ENCODE measurements at places on chromosomes 16 and 17.
A peak's percentile ranks its signal among the peaks of the same experiment; 100 is the strongest.

DNA sequence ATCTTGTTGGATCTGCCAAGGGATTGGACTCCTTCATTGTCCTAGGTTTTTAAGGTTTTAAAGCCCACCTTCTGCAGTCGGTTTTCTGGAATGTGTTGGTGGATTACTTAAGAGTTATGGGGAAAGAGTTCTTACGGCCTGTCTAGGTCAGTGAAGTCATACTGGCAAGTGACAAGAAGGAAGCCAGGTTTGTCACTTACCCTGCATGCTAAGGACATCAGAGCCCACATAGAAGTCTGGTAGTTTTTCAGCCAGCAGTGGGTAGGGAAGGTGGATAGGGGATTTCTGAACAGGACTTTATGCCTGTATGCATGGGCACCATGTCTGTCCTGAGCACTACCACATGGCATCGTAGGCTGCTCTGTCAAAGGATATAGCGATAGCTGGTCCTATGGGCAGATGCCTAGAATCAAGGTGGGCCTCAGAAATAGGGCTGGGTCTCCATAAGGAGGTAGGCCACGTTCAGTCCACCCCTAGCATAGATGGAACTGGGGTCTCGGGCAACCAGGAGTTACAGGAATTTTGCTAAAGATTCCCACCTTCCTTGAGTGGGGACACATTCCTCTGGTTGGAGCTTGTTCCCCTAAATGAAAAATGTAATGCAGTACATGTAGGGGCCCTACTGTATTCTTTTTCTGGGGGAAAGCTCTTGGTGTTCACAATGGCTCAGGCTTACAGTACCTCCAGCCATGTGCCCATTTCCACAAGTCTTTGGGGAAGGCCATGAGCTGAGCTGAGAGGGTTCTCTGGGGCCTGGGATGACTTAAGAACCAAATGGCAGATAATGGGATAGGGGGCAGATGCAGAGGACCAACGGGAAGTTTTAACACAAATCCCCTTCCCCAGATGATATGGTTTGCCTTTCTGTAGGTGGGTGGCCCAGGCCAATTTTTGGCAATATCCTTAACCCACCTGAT, 27.5 kb downstream of the TRPV2 start:
- DNase-seq: no peak

- DNase-seq: peak; percentile 74
Measured at GRCh38 chr17:5097101-5097834, 14.4 kb downstream of the ZNF232 start.

DNA sequence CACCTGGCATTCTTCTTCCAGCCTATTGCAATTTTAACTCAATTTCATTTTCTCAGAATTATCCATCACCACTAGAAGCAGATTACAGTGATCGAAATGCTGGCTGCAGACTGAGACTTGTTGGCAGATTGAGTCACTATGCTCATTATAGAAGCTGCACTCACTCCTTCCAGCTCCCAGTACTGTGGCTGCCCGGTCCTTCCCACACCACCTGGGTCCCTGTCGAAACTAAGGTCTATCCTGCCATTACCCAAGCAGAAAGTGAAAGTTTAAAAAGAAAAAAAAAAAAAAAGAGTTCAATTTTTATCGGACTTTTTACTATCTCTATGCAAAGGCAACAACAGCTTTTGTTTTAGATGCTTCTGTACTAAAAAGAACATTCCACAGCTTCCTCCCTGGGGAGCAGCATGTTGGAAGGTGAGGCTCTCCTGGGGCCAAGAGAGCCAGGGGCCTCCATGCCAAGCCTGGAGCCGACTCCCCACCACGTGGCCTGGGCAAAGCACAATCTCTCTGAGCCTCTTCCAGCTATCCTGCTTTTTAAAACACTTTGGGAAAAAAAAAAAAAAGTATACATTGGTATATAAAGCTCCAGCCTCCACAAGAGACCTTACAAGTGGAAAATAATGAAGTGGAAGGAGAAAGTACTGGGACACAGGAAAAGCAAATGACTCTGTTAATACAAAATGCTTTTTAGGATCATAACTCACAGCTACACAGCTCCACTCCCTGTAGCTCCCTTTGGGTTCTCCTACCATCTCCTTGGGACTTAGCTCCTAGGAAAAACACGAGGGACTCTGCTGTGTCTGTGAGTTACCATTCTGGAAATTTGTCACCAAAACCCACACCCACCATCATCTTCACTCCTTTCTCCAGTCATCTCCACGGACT, 77.8 kb downstream of the USP31 start:
- DNase-seq: no peak

GRCh38 chr16:56401482-56401881, 23.9 kb downstream of the AMFR start:
- DNase-seq: no peak

- no peak for DNase-seq
Measured at GRCh38 chr17:29197516-29198272, 17.5 kb upstream of the MYO18A start.

DNA sequence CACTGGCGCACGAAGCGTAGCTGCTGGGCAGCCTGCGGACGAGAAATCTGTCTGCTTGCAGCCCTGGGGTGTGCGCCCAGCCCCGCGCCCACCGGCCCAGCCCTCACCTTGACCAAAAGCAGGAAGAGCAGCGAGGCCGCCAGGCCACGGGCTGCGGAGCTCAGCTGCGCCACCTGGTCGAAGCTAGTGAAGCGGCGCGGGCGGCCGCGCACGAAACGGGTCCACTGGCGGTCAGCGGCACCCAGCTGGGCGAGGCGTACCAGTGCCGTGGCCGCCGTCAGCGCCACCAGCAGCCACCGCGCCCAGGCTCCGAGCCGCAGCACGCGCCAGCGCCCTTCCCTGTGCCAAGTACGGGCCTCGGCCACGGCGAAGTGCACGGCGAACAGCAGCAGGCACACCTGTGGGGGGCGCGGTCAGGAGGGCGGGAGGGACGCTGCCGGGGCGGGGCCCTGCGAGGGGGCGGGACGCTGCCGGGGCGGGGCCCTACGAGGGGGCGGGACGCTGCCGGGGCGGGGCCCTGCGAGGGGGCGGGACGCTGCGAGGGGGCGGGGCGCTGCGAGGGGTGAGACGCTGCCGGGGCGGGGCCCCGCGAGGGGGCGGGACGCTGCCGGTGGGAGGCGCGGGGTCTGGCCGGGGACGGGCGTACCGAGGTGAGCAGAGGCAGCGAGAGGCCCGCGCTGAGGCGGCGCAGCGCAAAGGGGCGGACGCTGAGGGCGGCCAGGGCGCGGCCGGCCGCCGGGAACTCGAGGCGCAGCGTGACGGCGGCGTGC, 43.2 kb downstream of the TSC2 start:
- DNase-seq: peak; percentile 96

DNA sequence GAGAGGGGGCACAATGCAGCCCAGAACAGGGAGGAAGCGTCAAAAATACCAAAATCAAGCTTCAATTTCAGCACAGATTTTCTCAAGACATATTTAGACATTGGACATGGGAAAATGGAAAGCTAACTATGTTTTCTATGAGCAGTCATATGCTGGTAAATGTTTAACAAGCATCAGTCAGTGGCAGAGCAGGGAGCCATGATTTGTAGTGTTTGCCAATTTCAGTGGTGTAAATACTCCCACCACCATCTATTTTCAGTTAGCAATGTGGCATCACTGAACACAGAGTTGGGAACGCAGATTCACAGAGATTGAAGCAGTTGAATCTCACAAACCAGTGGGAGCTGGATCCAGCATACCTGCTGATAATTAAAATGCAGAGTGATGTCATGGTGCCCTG, 24.6 kb upstream of the MYOCD start:
- DNase-seq: no peak
